ENCODE measurements at places on chromosomes 1 and 21.

GRCh38 chr1:97942161-97943123 is 21.6 kb upstream of the DPYD start:
- no peak for DNase-seq

DNA sequence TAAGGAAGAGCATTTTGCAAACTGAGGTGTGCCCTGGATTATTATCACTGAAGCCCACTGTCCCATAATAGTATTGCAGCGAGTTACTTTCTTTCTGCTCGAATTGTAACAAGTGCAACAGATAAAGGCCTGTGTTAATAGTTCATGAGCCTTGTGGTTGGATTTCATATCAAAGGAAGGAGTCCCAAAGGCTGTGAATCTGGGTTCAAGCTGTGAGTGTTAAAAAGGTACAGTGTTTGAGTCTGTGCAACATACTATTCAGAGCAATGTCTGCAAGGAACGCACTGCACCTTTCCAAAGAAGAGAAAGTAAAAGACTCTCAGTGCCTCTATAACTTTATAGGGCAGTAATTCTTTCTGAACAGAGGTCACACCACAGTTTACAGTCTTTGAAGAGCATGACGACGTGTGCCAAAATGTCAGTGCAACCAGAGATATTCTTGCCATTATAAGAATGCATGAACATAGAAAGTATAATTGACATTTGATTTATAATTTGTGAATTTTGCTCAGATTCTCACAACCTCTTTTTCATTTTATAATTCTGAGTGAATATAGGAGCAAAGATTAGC is 79.1 kb downstream of the CDC7 start:
- DNase-seq = no peak

- DNase-seq = no peak
These were observed 116.8 kb upstream of the WNT4 start for GRCh38 chr1:22259551-22260282.

DNA sequence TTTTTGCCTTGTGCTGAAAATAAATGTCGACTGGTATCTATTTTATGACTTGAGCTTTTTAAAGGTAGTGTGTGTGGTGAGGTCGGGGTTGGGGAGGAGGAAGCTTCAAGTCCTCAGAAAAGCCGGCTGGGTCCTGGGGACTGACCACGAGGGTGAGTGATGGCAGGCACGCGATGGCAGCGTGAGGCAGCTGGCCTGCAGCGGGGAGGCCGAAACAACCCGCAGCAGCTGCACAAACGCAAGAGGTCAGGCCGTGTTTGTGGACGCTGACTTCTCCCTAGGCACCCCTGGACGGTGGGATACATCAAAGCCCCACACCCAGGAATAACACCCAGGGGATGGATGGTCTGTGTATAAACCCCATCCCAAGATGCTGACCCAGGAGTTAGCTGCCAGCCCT is 51.4 kb downstream of the ZBTB18 start:
- DNase-seq = no peak

- DNase-seq = no peak
These were observed 56.2 kb upstream of the SMYD2 start for GRCh38 chr1:214224611-214225354.

DNA sequence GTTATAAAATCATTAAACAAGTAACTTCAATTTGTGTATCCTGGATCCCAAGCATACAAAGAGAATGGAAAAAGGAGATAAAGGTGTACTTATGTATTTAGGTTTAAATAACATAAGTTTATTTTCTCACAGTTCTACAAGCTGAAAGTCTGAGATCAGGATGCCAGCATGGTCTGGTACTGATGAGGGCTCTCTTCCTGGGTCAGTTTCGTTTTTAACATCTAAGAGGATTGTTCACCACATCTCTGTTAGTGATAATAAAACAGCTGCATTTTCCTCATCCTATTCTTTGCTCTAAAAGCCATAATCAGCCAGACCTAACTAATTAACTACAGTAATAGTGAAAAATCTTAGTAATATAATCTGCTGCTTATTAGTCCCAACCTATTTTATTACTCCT is 5.2 kb downstream of the EGLN1 start:
- DNase-seq = no peak

DNA sequence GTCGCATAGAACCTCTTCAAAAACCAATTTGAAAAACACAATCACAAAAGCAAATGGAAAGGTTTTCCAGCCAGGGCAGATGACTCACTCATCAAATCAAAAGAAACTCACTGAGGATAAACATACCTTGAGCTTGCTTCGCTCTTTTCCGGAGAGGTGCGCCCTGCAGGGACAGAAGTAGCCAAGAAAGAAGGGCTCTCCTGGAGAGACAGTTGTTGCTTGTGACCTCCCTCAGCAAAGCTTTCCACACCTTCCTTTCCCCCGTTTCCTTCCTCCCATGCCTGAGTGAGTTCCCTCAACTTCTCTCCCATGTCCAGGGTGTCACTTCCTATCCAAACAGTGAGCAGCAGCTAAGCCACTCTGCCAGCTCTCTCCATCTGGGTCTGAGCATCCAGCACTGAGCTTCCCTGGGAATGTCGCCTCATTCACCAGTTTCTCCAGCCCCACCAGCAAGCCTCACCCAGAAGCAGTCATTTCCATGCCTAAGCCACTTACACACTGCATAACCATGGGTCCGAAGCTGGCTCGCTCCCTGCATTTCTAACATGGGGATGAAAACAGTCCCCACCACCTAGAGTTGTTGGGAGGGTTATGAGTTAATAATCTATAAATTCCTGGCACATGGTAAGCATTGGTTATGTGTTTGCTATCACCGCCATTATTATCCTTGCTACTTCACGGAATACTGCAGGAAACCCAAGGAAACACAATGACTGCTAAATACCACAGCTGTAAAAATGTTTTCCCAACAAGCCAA is 75.0 kb downstream of the PTPN14 start:
- DNase-seq = no peak

- DNase-seq = no peak
These were observed 127.5 kb upstream of the RGS1 start for GRCh38 chr1:192448026-192448578.

- no peak for DNase-seq
These were observed 1599.5 kb downstream of the NCAM2 start for GRCh38 chr21:22597660-22598255.

DNA sequence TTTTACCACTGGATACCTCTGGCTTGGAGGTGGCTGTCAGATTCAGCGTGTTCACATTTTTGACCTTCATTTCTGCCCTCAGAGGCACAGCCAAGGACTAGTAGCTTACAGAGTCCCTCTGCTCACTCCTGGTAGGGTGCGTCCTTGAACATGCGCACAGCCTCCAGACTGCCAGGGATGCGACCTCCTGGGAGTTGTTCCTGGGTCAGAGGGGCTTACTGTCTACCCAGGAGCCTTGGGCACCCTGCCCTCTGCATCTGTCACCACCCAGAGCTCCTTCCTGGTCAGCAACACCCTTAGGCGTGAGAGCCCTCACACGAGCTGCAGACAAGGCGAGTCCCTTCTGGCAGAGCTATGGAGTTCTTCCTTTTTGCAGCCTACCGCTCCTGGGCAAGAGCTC is 1.7 kb downstream of the SLX9 start:
- DNase-seq = no peak

GRCh38 chr1:36161641-36162531 is 5.9 kb downstream of the MAP7D1 start:
- peak; percentile 89 for DNase-seq

- no peak for DNase-seq
These were observed 11.0 kb downstream of the TRPM2 start for GRCh38 chr21:44364151-44365053.

DNA sequence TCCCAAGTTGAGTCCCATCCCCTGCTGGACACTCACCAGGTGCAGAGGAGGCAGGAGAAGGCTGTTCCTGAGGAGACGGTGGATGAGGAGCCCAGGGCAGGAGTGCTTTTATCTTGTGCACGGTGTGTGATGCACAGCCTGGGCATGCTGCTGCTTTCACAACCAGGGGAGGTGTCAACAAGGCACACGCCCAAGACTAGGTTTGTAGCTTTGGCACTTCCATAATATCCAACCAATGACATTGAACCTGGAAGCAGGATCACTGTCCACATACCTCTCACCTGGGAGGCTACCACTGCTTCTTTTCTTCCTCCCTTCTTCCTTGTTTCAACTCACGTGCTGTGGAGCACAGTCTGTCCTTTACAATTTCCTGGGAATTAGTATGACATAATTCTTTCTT is at the start of gene LCE3D:
TSS of gene LCE3D (minus strand) at position 84 of the 400 bp plus-strand sequence. CDS start 580 bp downstream, outside the sequence.
- DNase-seq = no peak

DNA sequence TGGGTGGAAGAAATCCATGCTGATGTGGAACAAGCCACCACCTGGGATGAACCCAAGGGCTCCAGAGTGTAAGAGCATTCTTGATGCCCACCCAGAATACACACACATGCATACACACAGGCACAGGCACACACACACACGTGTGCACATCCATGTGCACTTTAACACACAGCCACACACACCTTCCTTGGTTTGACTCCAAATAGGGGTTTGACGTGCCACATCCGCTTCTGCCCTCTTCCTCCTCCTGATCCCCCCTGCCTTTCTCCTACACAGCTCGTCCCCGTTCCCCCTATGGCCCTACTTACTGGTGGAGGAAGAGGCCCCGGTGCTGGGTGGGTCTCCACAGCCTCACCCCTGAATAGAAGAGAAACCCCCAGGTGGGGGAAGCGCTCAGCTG is 16.0 kb downstream of the SPATA21 start:
- DNase-seq = no peak

DNA sequence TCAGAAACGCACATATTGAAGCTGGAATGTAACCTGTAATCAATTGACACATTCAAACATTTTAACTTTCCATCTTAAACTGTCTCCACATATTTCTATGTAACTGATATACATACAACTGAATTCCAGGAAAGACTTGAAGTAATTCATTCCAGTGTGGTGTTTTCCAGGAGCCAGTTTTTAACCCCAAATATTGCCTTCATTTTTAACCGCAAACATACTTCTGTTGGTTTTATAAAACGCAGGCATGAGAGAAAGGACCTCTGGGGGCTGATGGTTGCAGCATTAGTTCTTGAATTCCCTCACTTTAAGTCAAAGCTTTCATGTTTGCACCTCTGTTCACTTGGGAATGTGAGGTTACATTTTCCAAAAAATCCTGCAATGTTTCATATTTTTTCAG is 204.1 kb downstream of the CRB1 start:
- DNase-seq = no peak

- no peak for DNase-seq
These were observed 88.2 kb upstream of the ABCD3 start for GRCh38 chr1:94329986-94330385.

DNA sequence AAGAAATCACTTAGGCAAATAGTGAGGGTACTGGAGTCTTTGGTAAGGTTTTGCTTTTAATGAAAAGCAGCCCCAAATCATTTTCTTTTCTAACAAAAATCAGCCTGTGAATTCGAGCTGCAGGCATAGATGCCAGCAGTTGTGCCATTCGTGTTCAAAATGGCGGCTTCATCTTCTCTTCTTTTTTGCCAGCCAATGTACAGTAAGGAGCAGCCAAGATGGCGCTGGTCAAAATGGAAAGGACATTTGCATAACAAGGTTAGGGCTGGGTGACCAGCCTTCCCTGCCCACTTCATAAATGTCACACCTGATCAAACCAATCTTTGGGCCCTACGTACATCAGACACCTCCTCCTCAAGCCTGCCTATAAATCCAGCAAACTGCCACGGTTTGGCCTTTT is 100.2 kb upstream of the RGS1 start:
- DNase-seq = no peak

DNA sequence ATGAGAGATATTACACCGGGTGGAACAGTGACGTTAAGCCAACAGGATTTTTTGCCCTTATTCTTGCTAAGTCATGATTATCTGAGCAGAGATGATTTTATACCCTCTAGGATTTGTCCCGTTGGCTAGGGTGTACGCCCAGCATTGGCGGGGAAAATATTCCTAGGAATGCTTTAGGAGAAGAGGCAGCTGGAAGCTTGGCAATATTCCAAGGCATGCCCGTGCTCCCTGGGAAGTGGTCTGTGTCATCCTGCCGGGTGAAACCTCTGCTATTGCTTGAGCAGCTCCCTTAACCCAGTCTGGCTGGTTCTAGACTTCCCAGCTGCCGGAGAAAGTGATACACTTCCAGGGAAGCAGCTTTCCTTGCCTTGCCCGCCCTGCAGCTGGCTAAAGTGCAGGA is 16.2 kb downstream of the CHRNB2 start:
- DNase-seq = no peak

DNA sequence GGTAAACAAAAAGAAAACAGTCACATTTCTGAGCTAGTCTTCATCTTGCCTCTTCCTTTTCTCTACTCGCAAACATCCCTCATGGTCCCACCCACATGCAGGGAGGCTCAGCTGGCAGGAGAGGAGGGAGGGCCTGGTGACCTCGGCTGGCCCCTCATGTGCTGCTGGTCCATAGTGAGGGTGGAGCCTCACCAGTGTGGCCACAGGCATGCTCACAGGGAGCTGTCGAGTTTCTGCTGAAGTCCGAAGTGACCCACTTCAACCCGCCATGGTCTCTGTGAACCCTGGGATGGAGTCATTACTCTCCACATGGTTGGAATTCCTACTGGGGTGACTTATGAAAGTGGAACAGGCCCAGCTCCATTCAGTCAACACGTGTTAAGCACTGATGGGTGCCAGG is 253.4 kb downstream of the RHOU start:
- no peak for DNase-seq

- DNase-seq = no peak
These were observed 13.4 kb downstream of the NHLH2 start for GRCh38 chr1:115827452-115828044.

DNA sequence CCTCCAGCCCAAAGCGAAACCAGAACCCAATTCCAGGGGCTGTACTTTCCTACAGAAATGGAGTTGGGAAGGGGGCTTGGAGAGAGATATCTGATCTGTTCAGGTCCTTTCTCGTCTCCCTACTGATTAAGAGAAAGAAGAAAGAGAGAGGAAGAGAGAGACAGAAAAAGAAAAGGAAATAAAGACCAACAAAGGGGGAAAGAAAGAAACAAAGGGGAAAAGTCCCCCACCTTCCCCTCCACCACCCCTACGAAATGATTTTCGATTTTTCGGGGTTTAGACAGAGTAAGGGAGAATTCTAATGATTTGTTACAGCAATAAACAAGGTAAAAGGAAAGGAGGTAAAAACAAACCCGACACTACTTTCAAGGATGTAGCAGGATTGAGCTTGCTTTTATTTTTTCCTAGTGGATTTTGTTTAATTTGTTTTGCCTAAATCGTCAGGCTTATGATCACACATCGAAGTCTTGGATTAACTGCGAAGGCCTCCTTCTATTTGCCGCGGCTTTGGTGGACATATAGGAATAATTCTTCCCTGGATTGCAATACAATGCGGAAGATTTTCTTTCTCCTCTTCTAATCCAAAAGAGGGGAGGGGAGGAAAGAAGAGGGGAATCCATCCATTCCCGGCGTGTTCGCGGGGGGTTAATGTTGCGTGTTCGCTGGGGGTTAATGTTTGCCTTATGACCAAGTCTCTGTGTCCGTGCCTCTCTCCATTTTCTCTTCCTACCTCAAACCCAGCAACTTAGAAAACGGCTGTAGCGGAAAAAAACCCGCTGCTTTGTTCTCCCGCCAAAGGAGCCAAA is 1.9 kb downstream of the TAL1 start:
- DNase-seq = no peak

GRCh38 chr21:14383596-14384180 is 742 bp upstream of the HSPA13 start:
- DNase-seq = no peak

GRCh38 chr1:174953285-174954072 is 46.3 kb upstream of the CACYBP start:
- DNase-seq = no peak

Data from HL-60 (cell line).